ENCODE measurements at places on chromosomes 7 and 10. TPM values are rescaled to one million over a fixed set of nuclear protein-coding genes. Genes with fewer than 3 reads are reported as not detected.

The ACBD7 gene
- 7.8 TPM for polyA plus RNA-seq

The GNGT1 gene
- not detected for polyA plus RNA-seq

The NOC3L gene
- polyA plus RNA-seq: 10.5 TPM

The OPALIN gene
- polyA plus RNA-seq: not detected

The ADGRA1 gene
- polyA plus RNA-seq: 2.2 TPM
